ENCODE measurements at places on chromosomes 2 and 18.

- DNase-seq = no peak
Observed at GRCh38 chr2:120531365-120531764, 185.4 kb downstream of the INHBB start.

- DNase-seq = no peak
Observed at GRCh38 chr18:73758446-73758845, 389.2 kb downstream of the FBXO15 start.

DNA sequence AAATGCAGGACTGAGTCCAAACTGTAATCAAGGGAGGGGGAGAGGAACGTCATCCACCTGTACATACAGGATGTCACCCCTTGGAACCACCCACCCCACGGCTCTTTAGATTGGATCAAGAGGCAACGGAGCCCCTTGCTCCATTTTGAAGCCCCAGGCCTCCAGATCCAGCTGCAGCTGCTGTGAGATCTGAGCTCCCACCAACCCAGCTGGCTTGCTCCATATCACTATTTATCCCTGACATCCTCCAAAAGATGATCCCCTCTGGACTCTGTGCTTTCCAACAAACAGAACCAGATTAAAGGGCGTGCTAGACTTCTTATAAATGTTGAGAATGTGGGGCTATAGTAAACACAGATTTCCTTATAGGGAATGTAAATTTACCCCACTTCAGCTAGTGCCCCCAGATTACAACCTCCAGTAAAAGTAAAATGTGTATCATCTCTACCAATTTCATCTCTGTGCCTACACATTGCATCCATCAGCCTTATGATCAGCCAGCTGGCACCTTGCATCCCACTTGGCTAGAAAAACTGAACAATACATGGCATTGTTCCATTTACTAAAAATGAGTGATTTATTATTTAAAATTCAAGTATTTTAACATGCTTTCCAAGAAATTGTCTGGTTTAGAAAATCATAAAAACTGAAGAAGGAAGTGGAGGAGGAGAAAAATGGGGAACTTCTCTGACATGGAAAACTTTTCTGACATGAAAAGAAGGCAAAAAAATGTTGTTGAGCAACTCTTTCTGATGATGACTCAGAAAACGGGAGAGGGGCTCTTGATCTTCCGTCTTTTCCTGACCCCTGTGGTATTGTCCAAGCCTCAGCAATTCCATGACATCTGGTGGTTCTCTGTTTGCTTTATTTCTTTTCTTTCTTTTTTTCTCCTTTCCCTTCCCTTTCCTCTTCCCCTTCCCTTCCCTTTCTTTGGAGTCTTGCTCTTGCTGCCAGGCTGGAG, 262.6 kb upstream of the THUMPD2 start:
- DNase-seq = no peak

- DNase-seq = no peak
Observed at GRCh38 chr2:234730066-234730640, 221.7 kb upstream of the SH3BP4 start.

DNA sequence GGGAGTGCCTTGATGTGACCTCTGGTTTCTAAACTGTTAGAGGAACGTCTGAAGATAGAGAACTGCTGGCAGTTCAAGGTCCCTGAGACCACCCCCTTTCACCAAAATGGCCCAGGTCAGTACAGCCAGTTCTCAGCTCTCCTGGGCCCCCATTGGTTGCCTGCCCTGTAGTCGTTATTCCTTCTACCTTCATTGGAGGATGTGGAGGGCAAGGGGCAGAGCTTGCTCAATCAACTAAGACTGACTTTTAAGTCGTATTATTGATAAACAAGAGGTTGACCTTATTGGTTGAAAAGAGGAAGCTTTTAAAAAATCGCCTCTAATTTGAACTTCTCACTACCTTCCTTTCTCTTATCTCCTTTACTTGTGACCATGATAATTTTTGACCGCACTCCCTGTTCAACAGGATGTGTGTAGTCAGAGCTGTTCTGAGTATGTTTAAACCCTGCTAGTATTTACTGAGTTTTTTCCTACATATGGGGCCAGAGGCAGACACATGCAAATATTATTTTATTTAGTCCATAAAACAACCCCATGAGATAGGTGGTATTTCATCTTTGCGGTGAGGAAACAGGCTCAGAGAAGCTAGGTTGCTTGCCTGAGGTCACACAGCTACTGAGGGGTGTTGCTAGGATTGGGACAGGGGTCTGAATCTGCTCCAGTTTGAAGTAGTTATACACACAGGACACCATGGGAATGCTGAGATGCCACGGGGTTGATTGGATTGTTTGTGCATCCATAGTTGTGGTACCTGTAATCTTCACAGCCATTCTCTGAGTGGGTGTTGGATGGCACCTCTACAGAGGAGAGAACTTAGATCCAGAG, 65.9 kb downstream of the TMEM247 start:
- no peak for DNase-seq

GRCh38 chr2:136024616-136025015, 39.2 kb upstream of the DARS1 start:
- DNase-seq = no peak

- DNase-seq = no peak
Observed at GRCh38 chr2:101355401-101356054, 31.8 kb downstream of the CREG2 start.

- DNase-seq = no peak
Observed at GRCh38 chr18:23798824-23799223, 109.6 kb downstream of the LAMA3 start.

GRCh38 chr2:159615367-159616285, 722 bp downstream of the BAZ2B start:
- peak; percentile 95 for DNase-seq

DNA sequence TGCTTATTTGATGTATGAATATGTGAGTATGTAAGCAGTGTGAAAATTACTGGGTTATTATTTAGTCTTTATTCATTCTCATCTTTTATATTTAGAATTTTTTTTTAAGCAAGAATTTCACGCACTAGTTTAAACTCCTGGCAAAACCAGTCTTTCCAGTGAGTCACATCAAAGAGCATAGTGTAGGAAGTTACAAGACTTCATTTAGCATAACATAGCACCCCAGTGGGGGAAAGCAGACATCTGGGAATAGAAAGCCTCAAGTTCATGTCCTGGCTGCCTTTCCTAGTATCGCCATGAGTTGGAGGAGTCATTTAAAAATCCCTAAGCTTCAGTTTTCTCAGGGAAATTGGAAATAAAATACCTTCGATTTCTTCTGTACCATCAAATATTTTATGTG, 408.3 kb downstream of the NUP35 start:
- no peak for DNase-seq

DNA sequence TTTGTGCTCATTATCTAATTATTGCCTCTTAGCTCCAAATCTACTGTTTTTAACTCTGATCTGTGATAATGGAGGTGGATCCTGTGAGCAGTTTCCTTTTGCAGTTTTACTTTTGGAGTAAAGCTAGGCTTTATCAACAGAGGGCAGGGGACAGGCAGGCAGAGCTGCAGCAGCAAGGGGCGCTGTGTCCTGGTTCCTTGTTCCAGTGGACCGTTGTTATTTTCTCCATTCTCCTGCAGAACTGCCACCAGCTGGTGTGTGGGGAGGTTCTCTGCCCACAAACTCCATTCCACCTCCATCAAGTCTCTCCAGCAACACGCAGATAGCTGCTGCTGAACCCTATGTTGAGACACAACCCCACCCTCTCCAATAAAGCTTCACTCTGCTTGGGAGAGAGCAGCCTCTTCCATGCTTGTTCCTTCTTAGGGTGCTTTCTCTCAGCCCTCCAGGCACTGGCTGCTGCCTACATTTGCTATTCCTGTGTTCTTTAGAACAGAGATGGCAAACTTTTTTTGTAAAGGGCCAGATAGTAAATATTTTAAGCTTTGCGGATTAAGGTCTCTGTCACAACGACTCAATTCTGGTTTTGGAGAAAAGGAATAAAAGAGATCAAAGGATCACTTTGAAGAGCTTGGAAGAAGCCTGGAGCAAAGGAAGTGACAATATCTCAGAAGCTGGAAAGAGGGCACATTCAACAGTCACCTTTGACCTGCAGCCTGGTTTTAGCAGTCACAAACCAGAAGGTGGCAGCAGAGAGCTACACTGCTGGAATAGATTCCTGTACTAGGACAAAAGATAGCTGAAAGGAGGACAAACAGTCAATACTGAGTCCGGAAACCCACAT, 208.8 kb downstream of the CCDC178 start:
- DNase-seq = peak; percentile 50

DNA sequence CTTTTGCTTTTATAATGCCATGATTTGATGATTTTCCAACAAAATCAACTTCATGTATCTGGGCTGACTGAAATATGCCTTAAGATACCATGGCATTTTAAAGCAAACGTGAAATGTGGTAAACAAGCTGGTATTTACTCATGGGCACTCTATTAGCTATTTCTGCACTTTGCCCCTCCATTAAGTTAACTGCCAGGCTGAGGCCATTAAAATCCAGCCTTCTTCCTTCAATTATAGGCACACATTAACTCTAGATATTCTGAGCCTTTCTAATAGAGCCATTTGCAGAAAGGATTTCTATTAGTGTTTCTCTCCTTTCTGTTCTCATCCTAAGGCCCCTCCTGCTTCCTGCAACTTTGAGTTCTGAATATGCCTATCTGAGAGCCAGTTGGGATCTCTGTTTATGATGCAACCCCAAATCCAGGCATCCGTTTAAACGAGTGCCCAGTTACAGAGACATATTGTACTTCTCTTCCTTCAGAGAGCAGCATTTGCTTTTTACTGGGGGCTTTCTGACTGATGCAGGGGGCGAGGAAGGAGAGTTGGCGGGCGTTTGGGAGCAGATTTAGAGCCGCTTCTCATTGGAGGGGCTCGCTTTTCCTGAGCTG, 1.6 kb upstream of the KCNJ3 start:
- no peak for DNase-seq

GRCh38 chr2:200869014-200869413, 4.6 kb upstream of the CLK1 start:
- no peak for DNase-seq

- DNase-seq = no peak
Observed at GRCh38 chr2:176239031-176239430, 30.2 kb upstream of the MTX2 start.

DNA sequence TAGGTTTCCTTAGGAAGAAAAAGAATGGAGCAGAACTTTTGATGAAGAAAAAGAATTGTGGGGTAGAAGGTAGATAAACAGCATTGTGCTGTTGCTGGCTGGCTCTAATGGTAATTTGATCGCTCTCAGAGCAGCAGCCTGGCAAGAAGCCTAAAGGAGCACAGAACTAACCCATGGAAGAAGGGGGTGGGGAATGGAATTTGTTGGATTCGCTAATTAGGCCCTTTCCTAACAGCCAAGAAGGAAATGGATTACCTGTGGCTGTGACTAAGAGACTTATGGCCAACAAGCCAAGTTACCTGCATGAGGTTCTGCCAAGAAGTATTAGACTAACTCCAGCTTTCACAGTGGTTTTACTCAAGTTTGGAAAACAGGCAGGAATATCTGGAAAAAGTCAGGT, 210.6 kb downstream of the IKZF2 start:
- no peak for DNase-seq

DNA sequence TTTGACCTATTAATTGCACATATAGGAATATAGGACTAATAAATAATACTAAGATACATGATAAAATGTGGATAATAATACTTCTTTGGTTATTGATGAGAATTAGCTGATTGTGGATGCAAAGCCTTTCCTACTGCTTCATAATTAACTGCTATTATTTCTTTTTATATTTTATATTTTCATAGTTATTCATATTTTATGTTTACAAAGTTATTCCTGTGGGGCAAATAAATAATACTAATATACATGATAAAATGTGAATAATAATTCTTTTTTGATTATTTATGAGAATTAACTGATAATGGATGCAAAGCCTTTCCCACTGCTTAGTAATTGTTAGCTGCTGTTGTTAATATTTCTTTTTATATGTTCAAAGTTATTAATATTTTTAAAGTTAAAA, 146.7 kb downstream of the EHBP1 start:
- no peak for DNase-seq

DNA sequence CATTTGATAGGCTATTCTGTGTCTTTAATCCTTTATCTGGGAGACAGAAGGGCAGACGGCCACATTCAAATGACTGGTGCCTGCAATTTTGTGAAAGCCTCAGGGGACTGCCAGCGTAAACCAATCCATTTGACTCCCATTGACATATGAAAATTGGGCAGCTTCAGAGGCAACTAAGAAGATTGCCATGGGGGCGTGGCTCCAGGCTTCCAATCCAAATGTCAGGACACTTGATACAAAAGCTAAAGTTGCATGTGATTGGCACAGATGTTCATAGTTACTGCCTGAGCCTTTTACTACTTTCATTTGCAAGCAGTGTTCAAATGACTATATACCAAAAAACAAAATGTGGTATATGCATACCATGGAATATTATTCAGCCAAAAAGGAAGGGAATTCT, 42.0 kb downstream of the SPC25 start:
- peak; percentile 14 for DNase-seq

- DNase-seq = no peak
Observed at GRCh38 chr2:118279005-118279404, 190.7 kb downstream of the INSIG2 start.

DNA sequence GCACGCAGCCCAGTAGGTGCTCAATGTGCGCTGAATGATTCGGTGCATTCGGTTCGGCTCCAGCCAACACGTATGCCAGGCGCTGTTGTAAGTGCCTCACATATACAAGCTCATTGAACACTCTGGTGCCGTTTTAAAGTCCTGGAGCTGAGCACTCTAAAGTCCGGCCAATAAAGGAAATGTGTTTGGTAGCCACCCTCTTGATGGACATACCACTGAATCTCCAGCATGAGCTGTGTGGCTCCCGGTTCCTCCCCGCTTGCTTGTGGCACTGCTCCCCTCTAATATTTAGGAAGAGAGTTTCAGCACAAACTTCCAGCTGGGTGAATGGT, 112.1 kb downstream of the MCFD2 start:
- DNase-seq = no peak

DNA sequence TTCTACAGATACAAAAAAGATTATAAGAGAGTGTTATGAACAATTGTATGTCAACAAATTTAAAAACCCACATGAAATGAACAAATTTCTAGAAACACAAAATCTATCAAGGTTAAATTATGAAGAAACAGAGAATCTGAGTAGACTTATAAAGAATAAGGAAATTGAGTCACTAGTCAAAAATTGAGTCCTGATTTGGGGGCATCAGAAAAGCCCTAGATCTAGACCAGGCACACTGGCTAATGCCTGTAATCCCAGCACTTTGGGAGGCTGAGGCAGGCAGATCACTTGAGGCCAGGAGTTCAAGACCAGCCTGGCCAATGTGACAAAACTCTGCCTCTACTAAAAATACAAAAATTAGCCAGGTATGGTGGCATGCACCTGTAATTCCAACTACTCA, 15.3 kb upstream of the SPR start:
- no peak for DNase-seq

GRCh38 chr2:43223521-43224001, 2.8 kb downstream of the ZFP36L2 start:
- no peak for DNase-seq

Data from psoas muscle (tissue), 8 donors.